Activated CD4-positive, alpha-beta T cell treated with anti-CD3 and anti-CD28 coated beads, Interleukin-2, amount 10 ng/mL, durations not matched to agents 24 days and 14 days (primary cell): ENCODE measurements at places on chromosomes 5 and 9. TPM values are rescaled to one million over a fixed set of nuclear protein-coding genes. Genes with fewer than 3 reads are reported as not detected.

DNA sequence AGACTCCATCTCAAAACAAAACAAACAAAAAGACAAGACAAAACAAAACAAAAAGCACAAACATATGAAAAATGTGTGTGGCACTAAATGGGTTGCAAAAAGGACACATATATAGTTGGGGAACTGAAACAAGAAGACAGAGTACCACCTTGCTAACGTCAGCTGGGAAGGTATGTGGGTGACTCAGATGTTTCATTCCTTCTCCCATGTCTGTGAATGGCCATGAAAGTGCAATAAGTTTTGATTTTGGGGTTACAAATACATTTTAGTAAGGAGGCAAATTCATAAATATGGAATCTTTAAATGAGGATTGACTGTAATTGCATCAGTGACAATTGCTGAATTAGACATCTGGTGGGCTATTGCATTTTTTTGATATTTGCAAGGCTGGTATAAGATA, 81.6 kb upstream of the KLF4 start:
- DNase-seq, result no peak

DNA sequence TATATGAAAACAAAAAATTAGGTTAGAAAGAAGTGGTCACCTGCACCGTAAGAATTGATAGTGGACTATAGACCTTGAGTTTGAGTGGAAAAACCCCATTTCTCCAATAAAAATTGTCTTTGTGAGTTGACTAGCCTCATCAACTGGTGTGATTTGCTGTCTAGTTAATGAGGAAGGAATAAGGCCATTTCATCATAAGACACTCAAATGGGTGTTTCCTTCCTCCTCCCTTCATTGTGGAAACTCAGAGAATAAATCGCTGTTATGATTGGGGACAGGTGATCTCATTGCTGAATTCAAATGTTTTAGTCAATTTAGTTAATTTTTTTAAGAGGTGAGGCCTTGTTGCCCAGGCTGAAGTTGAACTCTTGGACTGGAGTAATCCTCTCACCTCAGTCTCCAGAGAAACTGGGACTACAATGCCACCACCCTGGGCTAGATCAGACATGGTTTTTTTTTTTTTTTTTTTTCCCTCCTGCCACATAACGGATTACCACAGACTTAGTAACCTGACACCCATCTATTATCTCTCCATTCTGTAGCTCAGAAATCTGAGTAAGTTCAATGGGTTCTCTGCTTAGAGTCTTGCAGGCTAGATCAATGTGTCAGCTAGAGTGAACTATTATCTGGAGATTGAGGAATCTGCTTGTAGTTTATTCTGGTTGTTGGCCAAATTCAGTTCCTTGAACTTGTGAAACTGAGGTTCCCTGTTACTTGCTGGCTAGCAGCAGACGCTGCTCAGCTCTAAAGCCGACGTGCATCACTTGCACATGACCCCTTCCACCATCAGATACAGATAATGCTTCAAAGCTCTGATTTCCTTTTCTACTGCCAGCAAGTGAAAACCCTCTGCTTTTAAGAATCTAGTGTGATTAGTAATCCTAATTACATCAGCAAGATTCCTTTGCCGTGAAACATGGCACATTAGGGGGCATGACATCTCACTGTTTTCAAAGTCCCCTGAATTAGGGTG, 663.8 kb upstream of the CDH9 start:
- DNase-seq, result no peak

- no peak for DNase-seq
Measured at GRCh38 chr5:151570512-151571269, 20.4 kb downstream of the FAT2 start.

The CARTPT gene
- total RNA-seq, result not detected in 2 replicates

GRCh38 chr5:123856766-123857165, 344.8 kb downstream of the CSNK1G3 start:
- no peak for DNase-seq
